Cortex of kidney (tissue), 1 donor: ENCODE measurements at places on chromosomes 5 and 9.

GRCh38 chr5:61931236-61931635, 374.8 kb upstream of the KIF2A start:
- no peak for DNase-seq

DNA sequence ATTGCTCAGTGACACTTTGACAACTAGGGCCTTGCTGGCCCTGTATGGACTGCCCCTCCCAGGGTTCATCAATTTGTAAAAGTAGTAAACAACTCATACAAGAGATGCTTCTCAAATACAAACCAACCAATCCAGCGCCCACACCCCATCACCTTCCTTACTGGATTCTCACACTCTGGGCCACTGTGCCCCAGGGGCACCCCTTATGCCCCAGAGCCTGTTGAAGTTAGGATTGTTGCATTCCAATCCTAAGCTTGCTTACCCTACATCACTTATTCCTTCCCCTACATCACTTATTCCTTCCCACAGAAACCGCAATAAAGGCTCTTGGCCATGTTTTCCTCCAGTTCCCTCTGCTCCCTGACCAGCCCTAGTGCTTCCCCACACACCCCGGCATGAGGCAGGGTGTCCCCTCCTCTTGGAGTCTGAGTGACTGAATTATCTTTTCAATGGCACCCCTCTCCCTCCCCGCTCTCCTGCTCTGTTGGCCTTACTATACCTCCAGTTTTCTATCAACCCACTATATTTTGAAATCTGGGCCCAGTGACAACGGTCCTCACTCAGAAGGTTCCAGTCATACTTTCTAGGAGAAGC, 182.4 kb upstream of the S1PR3 start:
- DNase-seq = no peak

- DNase-seq = no peak
Measured at GRCh38 chr5:135019314-135019713, 14.7 kb downstream of the PITX1 start.

GRCh38 chr9:79111653-79112052, 460.1 kb upstream of the TLE4 start:
- no peak for DNase-seq
